ENCODE measurements at places on chromosomes 3 and 15. TPM values are rescaled to one million over a fixed set of nuclear protein-coding genes. Genes with fewer than 3 reads are reported as not detected.

Gene SLC9A9
- total RNA-seq: 1.4 TPM

DNA sequence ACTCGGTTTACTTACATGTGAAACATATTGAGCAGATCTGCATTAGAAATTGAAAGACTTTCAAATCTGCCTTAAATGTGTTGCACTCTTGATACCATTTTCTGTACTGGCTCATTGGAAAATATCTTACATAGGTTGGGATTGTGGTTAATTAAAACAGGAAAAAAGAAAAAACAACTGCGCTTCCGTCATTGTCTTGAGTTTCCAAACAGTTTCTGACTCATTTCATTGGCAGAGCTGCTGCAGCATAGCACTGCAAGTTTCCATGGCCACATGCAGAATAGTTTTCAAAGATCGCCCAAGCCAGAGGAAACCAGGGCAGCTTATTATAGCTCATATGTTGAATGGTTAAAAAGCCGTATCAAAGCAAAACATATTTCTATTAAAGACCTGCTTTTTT is 446.6 kb upstream of the BCHE start:
- DNase-seq: peak; percentile 88

GRCh38 chr15:22979238-22980188 is 655 bp downstream of the CYFIP1 start:
- peak; percentile 36 for DNase-seq

DNA sequence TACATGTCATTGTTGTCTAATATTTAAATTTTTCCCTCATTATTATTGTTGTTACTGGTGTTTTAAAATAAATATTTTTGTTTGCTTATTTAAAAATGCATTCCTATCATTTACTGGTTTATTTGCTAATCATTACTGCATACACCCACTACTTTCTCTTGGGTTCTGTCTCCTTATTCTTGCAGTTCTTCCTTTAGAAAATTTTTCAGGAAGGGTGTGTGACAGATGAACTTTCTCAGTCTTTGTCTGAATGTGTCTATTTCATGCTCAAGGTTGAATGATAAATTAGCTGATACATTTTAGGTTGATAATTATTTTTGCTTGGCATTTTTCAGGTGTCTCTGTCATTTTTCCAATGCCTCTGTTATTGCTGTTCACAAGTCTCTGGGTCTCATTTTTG is 7.4 kb downstream of the AQP9 start:
- DNase-seq: no peak

GRCh38 chr3:111414531-111414930 is 127.5 kb upstream of the CD96 start:
- DNase-seq: no peak

DNA sequence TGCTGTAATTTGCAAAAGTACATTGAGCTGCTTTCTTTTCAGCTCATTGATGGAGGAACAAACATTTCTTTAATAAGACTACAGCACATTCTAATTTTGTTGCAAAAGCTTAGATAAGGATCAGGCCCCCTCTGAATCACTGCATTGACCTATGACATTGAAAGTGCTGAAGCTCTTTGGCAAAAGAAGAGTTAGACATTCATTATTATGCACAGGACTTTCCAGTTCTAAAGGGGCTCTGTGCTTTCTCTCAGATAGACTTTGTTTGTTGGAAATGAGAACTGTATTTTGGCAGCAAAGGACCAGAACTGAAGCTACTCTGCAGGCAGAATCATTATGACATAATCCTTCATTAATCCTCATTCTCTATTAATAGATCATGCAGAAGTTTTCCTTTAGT is 252.9 kb upstream of the SOX2 start:
- DNase-seq: no peak

DNA sequence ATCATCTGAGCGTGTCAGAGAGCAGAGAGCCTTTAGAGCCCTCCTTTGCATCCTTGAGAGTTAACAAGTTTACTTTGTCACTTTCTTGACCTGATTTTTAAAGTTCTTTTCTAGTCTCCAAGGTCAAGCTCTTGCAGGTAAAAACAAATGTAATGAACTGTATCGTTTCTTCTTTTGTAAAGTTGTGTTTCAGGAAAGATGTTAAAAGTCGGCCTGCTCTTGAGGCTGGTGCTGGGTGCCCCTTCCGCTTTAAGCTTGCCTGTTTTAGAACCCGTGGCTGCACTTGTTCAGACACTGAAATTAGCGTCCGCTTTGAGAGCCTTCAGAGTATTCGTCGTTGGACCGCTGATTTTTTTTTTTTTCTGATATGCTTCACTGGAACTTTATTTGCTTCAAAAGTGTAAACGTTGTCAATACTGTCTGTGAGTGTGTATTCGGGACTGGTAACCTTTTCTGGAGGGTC is 52.6 kb upstream of the ULK4 start:
- peak; percentile 22 for DNase-seq

GRCh38 chr3:71476950-71477349 is 106.6 kb downstream of the FOXP1 start:
- DNase-seq: no peak

- no peak for DNase-seq
These were observed 33.8 kb upstream of the IP6K2 start for GRCh38 chr3:48750856-48751255.

DNA sequence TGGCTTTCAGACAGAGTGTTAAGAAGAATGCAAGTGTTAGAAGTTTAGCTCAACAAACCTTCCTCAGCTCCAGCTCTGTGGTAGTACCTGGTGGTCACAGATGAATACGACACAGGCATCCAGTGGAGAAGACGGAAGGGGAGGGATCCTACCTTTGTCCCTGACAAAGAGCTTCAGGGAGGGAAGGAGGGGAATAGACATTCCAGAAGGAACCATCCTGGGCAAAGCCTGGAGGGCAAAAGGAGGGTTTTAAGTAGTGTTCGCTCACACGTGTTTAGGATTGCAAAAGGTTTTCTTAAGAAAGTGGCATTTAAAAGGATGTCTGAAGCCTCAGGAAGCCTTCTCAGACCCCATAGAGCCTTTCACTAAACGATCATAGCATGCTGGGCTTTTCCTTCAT is 2.8 kb downstream of the CHCHD4 start:
- DNase-seq: no peak

GRCh38 chr3:50226888-50227389 is 9.1 kb upstream of the GNAI2 start:
- peak; percentile 47 for DNase-seq

Gene MBNL1
- total RNA-seq: 54.8 TPM

DNA sequence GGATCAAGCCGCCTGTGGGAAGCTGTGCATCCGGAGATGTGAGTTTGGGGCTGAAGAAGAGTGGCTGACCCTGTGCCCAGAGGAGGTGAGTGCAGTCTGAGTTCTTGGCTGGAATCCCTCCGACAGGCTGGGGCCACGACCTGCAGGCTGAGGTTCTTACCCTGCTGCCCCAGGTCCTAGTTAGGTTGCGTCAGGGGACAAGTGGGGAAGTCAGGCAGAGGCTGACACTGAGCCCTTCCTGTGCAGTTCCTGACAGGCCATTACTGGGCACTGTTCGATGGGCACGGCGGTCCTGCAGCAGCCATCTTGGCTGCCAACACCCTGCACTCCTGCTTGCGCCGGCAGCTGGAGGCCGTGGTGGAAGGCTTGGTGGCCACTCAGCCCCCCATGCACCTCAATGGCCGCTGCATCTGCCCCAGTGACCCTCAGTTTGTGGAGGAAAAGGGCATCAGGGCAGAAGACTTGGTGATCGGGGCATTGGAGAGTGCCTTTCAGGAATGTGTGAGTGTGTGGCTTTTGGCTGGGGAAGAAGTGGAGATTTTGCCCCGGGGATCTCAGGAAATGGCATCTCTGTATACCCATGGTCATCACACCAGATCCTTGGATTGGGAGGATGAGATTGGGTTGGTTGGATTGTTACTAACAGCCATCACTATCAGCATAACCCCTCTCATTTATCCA is 1.3 kb downstream of the PPM1M start:
- no peak for DNase-seq

DNA sequence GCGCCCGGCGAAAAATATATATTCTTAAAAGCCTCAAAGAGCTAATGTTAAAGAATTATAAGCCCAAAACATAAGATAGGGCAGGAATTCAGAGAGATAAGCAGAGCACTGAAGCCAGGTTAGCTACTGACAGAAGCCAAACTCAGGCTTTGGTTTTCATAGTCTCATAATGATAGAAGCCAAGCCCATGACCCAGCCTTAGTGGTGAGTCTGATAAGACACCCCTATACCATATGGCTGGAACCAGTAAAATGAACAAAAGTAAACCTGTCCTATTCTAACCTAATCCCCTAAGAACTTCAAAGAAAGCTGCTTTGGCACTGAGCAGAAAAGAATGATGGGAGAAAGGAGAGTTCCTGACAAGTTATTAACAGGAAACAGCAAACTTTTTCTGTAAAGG is 25.9 kb downstream of the MYO9A start:
- no peak for DNase-seq

- peak; percentile 96 for DNase-seq
These were observed 14.3 kb upstream of the PIK3R4 start for GRCh38 chr3:130760922-130761321.

DNA sequence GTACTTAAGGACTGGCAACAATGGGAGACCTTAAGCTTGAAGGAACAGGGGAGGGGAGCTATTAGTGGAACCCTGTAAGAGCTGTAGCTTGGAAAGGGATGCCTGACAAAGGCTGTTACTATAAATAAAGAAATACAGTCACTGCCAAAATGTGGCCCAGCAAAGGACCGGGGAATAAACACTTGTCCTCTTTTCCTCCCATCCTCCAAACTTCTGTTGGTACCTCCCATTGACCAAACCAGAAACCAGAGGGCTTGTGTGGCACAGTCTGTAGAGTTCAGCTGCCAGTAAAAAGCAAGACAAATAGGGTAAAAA is 25.1 kb upstream of the TCF12 start:
- DNase-seq: no peak

Gene MUC13
- total RNA-seq: not detected

DNA sequence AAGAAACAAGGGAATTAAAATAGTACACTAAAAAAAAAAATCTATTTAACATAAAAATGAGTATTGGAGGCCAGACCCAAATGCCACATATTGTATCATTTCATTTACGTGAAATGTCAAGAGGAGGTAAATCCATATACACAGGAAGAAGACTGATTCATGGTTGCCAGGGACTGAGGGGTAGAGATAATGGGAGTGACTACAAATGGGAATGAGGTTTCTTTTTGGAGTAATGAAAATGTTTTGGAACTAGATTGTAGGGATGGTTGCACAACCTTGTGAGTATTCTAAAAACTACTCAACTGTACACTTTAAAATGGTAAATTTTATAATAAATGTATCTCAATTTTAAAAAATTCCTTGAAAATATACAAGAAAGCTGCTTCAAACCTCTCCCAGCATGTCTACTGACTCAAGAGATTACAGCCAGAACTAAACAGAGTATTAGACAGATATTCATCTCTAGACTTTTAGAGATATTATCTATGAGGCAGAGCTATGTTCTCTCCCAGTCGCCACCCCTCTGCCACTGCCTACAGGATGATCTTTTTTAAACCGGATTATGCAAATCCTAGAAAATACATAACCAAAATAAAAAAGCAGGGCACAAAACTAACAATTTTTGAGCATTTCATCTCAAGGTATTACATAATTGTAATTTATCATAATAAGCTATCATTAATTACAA is 6.2 kb downstream of the HLTF start:
- no peak for DNase-seq

Gene ESYT3
- 1.1 TPM for total RNA-seq

DNA sequence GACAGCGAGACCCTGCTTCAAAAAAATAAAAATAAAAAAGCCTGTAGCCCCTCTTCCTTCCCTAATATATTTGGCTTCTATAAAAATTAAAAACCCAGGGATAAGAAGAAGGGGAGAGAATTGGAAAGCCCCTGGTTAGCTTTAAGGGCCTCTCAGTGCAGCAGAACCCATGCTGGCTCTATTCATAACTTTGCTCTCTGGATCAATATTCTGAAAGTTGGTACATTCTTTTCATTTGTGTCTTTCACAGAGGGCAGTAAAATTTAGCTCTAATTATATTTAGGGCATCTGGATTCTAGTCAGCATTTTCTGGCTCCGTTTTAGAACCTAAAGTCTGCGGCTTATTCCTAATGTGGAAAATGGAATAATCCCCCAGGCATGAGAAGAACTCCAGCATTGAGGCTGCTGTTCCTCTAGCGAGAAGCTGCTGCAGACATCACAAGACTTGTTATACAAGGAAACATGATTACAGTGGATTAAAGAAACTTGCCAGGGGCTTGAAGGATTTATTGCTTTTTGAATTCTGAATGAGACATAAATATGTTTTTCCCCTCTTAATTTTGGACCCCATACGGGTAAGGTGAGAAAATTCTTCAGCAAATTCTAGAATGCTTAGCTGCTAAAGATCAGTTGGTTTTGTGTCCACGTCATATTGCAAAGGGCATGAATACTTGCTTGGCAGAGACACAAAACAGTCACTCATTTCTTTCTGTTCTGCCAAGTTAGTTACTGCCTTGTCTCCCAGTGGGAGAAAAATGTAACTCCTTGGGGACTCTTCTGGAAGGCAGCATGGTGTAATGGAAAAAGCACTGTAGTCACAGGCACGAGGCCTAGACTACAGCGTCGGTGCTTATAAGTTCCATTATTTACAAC is 177.7 kb downstream of the VGLL4 start:
- no peak for DNase-seq

- no peak for DNase-seq
These were observed 8.0 kb downstream of the A4GNT start for GRCh38 chr3:138124188-138124587.

DNA sequence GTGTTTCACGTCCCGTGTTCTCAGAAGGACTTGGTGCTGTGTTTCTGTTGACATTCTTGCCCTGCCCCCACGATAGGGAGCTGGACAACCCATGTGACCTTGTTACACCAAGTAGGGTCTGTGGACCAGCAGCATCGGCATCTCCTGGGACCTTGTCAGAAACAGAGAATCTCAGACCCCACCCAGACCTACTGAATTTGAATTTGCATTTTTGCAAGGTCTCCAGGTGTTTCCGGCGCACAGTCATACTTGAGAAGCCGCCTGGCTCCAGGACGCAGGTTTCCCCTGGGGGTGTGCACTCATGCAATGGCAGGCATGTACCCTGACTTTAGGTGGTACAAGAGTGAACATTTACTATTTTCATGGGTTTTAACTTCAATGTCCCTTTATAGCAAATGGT is 117.9 kb downstream of the TLE3 start:
- no peak for DNase-seq

GRCh38 chr15:79380755-79381497 is 51.2 kb upstream of the MINAR1 start:
- peak; percentile 54 for DNase-seq

Gene IL17RB
- total RNA-seq: not detected

Gene ACSBG1
- not detected for total RNA-seq

All from bronchial epithelial cell (primary cell).